ENCODE measurements at places on chromosomes 6 and 20. TPM values are rescaled to one million over a fixed set of nuclear protein-coding genes. Genes with fewer than 3 reads are reported as not detected.

- H3K4me1 ChIP-seq, result peaks cover 15% of the 10 kb centered on the region
- H3K4me3 ChIP-seq, result no peak overlapping the region
- H3K27ac ChIP-seq, result peak overlapping the region; percentile 35
- no peaks in the 10 kb centered on the region for H3K36me3 ChIP-seq
These were observed 30.3 kb upstream of the ZBTB22 start for GRCh38 chr6:33347816-33348215.

DNA sequence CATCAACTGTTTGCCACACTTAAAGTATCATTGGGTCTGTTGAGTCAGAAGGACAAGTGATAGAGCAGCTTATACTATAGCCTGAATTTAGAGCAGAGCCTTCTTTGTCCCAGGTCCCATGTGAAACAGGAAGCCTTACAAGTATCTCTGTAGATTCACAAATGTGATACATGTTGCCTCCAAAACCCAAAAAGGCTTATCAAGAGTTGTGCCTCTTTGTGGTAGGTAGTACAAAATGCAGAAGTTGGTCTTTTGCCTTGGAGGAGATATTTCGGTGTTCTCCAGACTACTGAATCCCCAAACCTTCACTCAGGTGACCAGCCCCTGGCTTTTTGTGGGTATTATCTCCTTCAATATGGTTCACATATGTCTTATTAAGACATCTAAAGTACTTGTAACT, 172.8 kb upstream of the PROKR2 start:
- DNase-seq, result no peak
- H3K36me3 ChIP-seq, result peaks cover 3% of the 10 kb centered on the region
- no peaks in the 10 kb centered on the region for H3K4me1 ChIP-seq
- peaks cover 73% of the 10 kb centered on the region for H3K27me3 ChIP-seq
- H3K27ac ChIP-seq, result no peak overlapping the region
- no peak overlapping the region for H3K4me3 ChIP-seq

GRCh38 chr6:26344658-26345057, 20.3 kb upstream of the BTN3A2 start:
- H3K4me1 ChIP-seq, result peaks cover 7% of the 10 kb centered on the region
- H3K36me3 ChIP-seq, result no peaks in the 10 kb centered on the region
- no peak overlapping the region for H3K27ac ChIP-seq
- H3K27me3 ChIP-seq, result no peaks in the 10 kb centered on the region
- DNase-seq, result no peak
- H3K4me3 ChIP-seq, result no peak overlapping the region

DNA sequence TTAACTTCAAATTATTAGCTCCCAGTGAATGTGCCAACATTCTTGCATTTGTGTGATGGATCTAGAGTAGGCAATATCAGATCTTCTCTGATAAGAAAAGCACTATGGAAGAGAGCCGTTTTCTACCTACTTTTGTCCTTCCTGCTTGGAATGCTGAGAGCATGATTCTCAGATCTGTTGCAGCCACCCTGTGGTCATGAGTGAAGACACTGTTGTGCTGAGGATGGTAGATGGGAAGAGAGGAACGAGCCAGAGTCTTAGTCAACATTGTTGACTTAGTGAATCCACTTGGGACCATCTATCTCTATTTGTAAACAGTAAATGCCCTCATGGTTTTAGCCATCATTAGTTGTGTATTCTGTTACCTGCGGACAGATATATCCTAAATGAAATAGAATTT, 202.6 kb downstream of the CD109 start:
- H3K4me1 ChIP-seq, result no peaks in the 10 kb centered on the region
- H3K27me3 ChIP-seq, result no peaks in the 10 kb centered on the region
- H3K4me3 ChIP-seq, result no peak overlapping the region
- H3K36me3 ChIP-seq, result no peaks in the 10 kb centered on the region

DNA sequence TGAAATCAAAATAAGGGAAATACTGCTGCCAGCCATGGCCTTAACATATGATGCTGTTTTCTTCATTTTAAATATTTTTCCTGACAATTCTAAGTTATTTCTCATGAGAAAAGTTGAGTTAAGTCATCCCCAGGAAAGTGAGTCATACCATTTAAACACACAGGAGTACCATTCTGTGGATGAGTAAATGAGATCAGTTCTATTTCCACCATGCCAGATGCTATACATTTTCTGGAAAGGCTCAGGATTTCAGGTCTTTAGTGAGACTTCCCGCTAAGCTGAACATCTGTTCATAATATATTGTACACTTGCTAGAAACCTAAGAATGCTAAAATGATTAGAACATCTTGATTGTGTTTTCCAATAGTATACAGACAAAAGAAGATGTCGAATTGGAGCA, 256.2 kb upstream of the MANEA start:
- H3K4me3 ChIP-seq, result no peak overlapping the region
- peaks cover 66% of the 10 kb centered on the region for H3K27me3 ChIP-seq
- no peaks in the 10 kb centered on the region for H3K36me3 ChIP-seq

DNA sequence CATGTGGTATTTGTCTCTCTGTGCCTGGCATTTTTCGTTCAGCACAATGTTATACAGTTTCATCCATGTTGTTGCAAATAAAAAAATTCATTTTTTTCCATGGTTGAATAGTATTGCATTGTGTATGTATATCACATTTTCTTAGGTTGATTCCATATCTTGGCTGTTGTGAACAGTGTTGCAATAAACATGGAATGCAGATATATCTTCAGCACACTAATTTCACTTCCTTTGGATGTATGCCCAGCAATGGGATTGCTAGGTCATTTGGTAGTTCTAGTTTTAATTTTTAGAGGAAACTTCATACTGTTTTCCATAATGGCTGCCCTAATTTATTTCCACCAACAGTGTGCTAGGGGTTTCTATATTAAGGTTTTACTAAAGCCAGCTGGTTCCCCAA, 52.6 kb downstream of the GFRAL start:
- no peak overlapping the region for H3K27ac ChIP-seq
- peak; percentile 33 for DNase-seq
- no peak overlapping the region for H3K4me3 ChIP-seq
- H3K27me3 ChIP-seq, result no peaks in the 10 kb centered on the region
- H3K36me3 ChIP-seq, result no peaks in the 10 kb centered on the region

GRCh38 chr6:6701864-6702263, 113.3 kb downstream of the LY86 start:
- H3K4me3 ChIP-seq, result no peak overlapping the region
- H3K27me3 ChIP-seq, result no peaks in the 10 kb centered on the region
- no peak for DNase-seq
- H3K27ac ChIP-seq, result peak overlapping the region; percentile 66

- DNase-seq, result no peak
- no peak overlapping the region for H3K4me3 ChIP-seq
- H3K4me1 ChIP-seq, result no peaks in the 10 kb centered on the region
These were observed 64.2 kb upstream of the NEDD9 start for GRCh38 chr6:11296449-11297375.

DNA sequence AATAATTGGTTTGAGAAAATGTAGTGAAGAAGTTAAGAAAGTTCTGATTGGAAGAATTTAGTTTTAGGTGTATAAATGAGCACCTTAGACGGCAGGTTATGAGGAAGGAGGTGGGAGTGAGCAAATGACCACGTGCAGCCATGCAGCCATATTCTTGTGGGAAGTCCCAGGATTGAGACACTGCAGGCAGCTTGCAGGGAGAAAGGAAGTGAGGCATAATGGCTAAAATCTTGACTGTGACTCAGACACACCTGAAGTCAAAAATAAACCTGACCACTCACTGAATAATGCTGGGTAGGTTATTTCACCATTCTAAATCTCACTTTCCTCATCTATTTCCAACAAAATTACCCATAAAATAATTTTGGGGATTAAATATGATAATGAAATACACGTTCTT, 16.6 kb downstream of the DSE start:
- H3K4me1 ChIP-seq, result peaks cover 56% of the 10 kb centered on the region
- peak; percentile 96 for DNase-seq
- H3K4me3 ChIP-seq, result peak overlapping the region; percentile 50
- H3K36me3 ChIP-seq, result no peaks in the 10 kb centered on the region

DNA sequence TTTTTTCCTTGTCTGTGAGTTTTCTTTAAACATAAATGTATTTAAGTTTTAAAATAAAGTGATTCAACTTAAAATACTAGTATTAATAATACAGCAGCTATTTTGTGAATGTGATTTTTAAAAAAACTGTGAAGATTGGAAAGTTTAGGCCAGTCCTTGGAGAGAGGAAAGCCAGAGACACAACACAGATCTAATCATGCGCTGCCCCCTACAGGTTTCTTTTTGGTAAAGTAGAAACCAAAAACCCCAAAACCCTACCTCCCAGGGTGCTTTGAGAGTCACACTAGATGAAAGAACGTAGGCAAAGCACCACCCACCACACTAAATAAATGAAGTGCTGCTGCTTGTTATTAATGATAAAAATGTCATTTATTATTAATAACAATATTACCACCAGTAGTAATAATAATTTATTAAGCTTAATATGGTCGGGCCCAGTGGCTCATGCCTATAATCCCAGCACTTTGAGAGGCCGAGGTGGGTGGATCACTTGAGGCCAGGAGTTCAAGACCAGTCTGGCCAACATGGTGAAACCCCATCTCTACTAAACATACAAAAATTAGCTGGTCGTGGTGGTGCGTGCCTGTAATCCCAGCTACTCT, 33.7 kb downstream of the SLC9A8 start:
- DNase-seq, result peak; percentile 79
- H3K4me3 ChIP-seq, result no peak overlapping the region
- peaks cover 25% of the 10 kb centered on the region for H3K36me3 ChIP-seq

GRCh38 chr6:7644417-7644816, 54.4 kb downstream of the SNRNP48 start:
- no peak overlapping the region for H3K27ac ChIP-seq
- H3K27me3 ChIP-seq, result no peaks in the 10 kb centered on the region
- H3K4me3 ChIP-seq, result no peak overlapping the region
- H3K36me3 ChIP-seq, result peaks cover 4% of the 10 kb centered on the region
- peaks cover 19% of the 10 kb centered on the region for H3K4me1 ChIP-seq

DNA sequence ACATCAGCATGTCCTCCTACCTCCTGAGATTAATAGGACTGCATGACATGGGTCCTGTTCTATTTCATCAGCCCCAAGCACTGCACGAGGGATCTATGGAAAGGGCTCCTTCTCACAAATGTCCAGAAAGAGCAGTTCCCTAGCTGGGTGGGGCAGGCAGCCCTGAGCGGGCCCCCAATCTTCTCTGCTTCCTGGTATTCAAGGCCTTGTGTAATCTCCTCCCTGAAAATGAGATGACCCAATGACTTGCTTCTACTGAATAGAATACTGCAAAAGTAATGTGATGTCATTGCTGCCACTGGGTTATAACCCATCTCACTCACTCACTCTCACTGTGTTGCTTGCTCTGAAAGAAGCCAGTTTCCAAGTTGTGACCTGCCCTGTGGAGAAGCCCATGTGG, 126.4 kb downstream of the OPRM1 start:
- no peaks in the 10 kb centered on the region for H3K27me3 ChIP-seq
- H3K4me3 ChIP-seq, result no peak overlapping the region
- no peak for DNase-seq
- no peaks in the 10 kb centered on the region for H3K4me1 ChIP-seq
- H3K27ac ChIP-seq, result no peak overlapping the region
- no peaks in the 10 kb centered on the region for H3K36me3 ChIP-seq

- peak; percentile 72 for DNase-seq
- H3K36me3 ChIP-seq, result no peaks in the 10 kb centered on the region
These were observed 12.1 kb upstream of the COL21A1 start for GRCh38 chr6:56259234-56260077.

GRCh38 chr20:3248167-3248992, 9.4 kb upstream of the SLC4A11 start:
- peaks cover 11% of the 10 kb centered on the region for H3K36me3 ChIP-seq
- no peak overlapping the region for H3K27ac ChIP-seq
- H3K4me3 ChIP-seq, result no peak overlapping the region
- H3K4me1 ChIP-seq, result no peaks in the 10 kb centered on the region
- DNase-seq, result no peak

GRCh38 chr20:24773751-24774201, 175.3 kb upstream of the CST7 start:
- H3K4me1 ChIP-seq, result no peaks in the 10 kb centered on the region
- no peaks in the 10 kb centered on the region for H3K36me3 ChIP-seq

- no peaks in the 10 kb centered on the region for H3K27me3 ChIP-seq
These were observed 30.5 kb downstream of the CNKSR3 start for GRCh38 chr6:154479771-154480639.

DNA sequence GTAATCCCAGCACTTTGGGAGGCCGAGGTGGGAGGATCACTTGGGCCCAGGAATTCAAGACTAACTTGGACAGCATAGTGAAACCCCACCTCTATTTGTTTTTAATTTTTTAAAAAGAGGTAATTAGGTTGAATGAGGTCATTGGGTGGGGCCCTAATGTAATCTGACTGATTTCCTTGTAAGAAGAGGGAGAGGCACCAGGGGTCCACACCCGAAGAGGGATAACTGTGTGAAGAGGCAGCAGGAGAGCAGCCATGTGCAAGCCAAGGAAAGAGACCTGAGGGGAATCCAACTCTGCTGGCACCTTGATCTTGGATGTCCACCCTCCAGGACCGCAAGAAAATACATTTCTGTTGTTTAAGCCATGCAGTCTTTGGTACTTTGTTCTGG, 63.4 kb downstream of the QRSL1 start:
- no peak for DNase-seq
- H3K27ac ChIP-seq, result peak overlapping the region; percentile 69
- H3K36me3 ChIP-seq, result no peaks in the 10 kb centered on the region
- no peak overlapping the region for H3K4me3 ChIP-seq
- H3K4me1 ChIP-seq, result peaks cover 22% of the 10 kb centered on the region

- DNase-seq, result no peak
These were observed 33.1 kb upstream of the SEC63 start for GRCh38 chr6:107991061-107991460.

DNA sequence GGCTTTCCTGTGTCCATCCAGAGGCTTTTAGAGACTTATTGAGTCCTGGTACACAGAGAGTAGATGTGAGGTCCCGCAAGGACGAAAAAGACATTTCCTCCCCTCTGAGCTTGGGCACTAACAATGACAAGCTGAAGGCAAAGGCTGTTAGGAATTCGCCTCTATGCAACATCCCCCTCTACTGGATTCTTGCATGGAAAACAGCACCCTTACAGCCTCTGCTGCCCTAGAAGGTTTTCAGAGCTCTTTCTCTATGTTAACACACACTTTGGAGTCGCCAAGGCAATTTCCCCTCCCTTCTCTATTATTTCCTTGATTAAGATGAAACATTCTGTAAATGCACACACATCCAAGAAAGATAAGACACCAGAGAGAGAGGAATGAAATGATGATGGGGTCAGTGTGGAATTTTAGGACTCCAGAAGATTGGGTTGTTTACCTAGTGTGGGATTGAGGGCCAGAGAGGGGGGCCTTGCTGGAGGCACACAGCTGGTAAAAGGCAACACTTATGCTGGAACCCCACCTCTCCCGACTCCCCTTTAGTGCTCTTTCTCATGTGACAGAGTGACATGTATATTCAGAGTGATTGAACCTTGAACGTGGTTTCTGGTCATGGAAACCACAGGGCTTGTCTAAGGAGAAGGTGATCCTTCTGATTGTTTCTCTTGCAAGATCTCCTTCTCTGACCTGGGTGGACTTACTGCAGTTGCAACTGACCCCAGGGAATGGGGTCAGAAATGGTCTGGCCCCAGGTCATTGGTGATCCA, 300.7 kb downstream of the CLIC5 start:
- H3K4me1 ChIP-seq, result peaks cover 11% of the 10 kb centered on the region
- no peaks in the 10 kb centered on the region for H3K27me3 ChIP-seq
- no peaks in the 10 kb centered on the region for H3K36me3 ChIP-seq
- H3K27ac ChIP-seq, result peak overlapping the region; percentile 13
- no peak overlapping the region for H3K4me3 ChIP-seq
- DNase-seq, result peak; percentile 87

- H3K4me1 ChIP-seq, result peaks cover 13% of the 10 kb centered on the region
- H3K27ac ChIP-seq, result no peak overlapping the region
- H3K4me3 ChIP-seq, result no peak overlapping the region
- no peaks in the 10 kb centered on the region for H3K36me3 ChIP-seq
- no peak for DNase-seq
These were observed 116.9 kb downstream of the RWDD2A start for GRCh38 chr6:83310046-83310445.

The CFAP206 gene
- 0.27 TPM for total RNA-seq

The RBM24 gene
- total RNA-seq, result not detected

The ULBP1 gene
- total RNA-seq, result not detected

The APCDD1L gene
- total RNA-seq, result 0.86 TPM

The AIF1 gene
- not detected for total RNA-seq

The TNFRSF6B gene
- total RNA-seq, result 12.3 TPM

The NKAPL gene
- not detected for total RNA-seq

The GLO1 gene
- total RNA-seq, result 72.2 TPM

Measured in MCF 10A (cell line).